ENCODE measurements at places on chromosomes 3 and 15.

- DNase-seq, result no peak
These were observed 40.6 kb downstream of the FOXB1 start for GRCh38 chr15:60044636-60045270.

DNA sequence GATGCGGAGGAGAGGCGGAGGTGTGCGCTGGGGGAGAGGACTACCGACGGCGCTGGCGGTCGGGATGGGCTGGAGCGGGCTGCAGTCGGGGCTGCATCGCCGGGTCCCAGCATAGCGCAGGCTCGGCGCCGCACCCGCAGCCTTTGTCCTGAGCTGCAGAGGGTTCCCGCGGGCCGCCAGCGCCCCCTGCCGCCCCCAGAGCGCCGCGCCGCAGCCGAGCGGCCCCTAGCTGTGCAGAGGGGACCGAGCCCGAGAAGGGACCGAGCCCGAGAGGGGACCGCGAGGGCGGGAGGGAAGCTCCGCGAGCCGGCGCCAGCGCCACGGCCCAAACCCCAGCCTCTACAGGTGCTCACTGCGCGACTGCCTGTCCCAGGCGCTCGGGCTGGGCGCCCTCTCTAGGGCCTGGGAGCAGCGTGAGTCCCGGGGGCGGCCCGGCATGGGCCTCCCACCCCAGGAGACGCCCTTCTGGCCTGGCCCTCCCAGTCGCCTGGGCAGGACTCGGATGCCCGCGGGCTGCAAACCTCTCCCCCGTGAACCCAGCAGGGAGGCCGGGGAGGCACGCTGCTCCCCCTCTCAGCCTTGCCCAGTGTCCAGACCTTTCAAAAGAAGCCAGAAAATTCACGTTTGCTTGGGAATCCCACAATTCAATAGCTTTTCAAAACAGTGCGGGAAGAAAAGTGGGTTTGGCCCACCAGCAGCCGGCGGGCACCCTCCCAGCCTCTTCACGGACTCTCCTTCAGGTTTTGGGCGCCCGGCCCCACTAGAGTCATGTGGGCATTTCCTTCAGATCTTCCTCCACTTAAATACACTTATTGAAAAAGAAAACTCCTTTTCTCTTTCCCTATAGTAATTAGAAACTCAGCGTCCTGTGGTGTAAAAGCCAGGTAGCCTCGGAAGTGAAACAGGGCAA is 134.7 kb downstream of the TPRA1 start:
- peak; percentile 64 for DNase-seq

DNA sequence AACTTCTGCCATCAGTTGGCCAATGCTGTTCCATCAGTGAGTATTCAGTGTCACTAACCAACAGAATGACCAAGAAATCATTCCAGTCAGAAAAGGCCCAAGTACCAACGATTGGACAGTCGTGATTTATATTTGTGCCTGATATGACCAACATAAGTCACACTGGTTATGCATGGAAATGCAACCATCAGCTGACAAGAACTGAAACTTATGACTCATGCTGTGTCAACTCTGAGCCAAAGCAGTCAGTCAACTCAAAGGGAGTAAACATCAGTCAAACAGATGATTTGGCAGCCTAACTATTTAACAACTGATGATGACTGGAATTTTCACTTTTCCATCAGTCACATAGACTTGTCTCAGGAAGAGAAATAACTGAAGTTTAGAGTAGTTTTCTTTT is 142.4 kb downstream of the ANXA2 start:
- peak; percentile 42 for DNase-seq

DNA sequence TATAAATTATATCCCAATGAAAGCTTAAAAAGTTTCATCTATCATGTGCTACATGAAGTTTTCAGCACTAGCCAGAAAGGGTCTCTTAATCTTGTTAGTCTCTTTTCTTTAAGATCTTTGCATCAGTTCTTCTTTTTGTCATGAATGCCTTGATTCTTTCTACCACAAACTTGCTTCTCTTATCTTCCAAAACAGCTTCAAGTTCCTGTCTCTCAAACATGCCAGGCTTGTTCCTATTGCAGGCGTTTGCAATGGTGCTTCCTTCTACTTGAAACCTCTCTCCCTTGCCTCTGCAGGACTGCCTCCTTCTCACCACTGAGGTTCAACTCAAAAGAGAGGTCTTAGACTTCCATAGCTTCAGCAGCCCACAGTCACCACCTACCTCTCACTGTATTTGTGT is 104.3 kb upstream of the FRMD4B start:
- DNase-seq, result no peak

- no peak for DNase-seq
These were observed 38.4 kb upstream of the GOLGA8J start for GRCh38 chr15:30044377-30044776.

DNA sequence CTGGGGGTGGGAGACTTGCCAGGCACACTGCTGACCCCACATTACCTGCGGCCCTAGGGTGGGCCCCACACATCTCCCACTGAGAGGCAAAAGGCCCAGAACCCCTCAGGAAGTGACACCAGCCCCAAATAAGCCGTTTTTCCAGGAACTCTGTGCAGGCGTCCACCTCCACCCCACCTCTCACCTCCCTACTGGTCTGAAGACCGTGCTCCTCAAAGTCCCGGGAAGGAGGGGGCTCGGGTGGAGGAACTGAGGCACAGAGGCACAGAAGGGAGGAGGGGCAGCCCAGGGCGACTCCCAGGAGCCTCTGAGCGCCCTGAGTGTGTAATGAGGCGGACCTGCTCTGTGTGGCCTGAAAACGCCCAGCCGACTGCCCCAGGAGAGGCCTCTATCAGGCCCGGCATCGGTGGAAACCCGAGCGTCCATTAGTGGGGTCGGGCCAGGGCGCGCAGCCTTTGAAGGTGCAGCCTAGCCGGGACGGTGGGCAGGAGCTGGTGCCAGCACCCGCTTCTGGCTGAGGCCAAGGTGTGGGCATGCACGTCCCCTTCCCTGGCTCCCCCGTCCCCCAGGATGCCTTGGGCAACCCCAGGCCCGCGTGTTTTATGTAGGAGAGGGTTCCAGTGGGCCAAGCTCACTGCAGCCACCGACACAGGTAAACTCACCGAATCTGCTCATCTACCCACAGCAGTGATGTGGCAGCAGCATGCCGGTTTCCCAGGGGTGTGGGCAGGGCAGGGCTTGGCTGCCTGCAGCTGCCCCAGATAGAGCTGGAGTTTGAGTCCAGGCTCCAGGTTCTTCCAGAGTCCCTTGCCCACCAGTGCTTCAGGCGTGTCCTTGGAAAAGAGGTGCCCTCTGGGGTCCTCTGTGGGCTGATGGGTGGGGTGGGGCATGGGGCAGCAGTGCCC is 55.8 kb downstream of the DNAJB8 start:
- no peak for DNase-seq

DNA sequence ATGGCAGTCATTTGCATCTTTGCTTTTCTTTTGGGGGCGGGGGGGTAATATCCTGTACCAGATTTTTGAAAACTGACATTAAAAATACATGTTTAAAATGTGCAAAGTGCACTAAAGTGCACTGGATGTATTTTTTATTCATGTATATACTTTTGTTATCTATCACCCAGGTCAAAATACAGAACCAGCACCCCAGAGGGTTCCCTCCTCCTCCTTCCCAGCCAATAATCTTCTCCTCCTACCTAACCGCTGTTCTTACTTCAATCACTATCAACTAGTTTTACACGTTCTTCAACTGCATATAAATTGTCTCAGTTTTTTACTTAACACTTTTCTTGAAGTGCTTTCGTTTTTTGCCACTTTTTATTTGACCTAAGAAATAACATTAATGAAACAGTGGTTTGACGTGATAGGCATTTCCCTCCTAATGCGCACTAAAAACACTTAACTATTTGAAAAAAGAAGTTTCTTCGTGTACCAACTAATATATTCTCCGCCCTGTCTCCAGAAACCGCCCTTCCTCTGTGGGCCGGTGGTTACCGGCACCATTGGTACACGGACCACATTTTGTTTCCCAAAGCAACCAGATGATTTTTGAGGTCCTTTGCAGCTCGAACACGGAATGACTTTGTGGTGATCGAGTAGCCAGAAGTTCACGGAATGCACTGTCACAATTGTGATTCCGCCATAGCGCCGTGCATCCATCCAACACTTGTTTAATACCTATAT is 836 bp upstream of the AKAP13 start:
- peak; percentile 19 for DNase-seq

DNA sequence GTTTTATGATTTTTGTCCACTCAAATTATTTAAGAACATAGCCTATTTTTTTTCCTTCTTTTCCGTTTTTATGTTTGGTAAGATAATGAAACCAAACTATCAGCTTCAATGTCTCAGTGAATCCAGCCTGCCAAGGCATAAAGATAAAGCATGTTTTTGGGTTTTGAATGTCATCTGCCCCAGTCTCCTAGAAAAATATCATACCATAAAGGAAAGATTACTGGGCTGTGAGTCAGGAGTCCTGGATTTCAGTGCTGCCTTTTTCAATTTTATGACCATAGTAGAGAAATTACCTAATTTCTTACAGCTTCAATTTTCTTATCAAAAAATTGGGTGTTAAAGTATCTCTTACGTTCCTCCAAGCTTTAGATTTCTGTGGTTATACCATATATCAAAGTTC is 87.5 kb downstream of the GAP43 start:
- DNase-seq, result peak; percentile 75

DNA sequence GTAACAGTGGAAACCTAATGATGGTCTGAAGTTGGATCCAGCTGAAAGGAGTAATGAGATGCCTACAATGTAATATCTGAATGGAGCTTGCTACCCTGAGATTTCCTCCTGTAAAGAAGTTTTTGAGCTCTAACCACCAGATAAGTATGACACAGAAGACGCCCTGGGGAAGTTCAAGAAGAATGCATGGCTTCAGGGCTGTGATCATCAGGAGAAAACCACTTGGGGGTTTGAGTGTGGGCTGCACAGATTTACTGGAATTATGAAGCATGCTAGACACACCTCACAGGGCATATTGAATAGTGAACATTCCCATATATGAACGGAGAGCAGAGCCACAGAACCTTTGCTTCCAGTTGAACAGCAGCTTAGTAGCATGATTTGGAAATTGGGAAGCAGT is 10.6 kb upstream of the CCDC80 start:
- peak; percentile 98 for DNase-seq

GRCh38 chr15:89057506-89058133 is 30.6 kb upstream of the ABHD2 start:
- peak; percentile 69 for DNase-seq

DNA sequence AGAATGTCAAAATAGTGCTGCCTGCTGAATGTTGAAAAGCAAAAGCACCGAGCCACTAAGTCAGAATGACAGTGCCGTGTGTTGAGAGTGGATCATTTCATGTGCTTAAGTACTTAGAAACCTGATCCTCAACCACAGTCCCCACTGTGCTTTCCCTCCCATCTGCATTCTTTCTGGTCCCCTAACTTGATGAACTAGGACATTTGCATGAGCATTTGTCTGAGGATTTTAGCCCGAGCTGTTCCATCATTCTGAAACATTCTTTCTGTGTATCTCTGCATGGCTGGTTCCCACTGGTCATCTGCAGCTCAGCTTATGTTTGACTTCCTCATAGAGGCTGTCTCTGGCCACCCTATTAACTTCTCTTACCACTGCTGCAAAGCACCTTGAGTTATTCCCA is 42.0 kb downstream of the SST start:
- DNase-seq, result no peak

GRCh38 chr15:72389231-72389630 is 8.9 kb upstream of the TMEM202 start:
- no peak for DNase-seq

DNA sequence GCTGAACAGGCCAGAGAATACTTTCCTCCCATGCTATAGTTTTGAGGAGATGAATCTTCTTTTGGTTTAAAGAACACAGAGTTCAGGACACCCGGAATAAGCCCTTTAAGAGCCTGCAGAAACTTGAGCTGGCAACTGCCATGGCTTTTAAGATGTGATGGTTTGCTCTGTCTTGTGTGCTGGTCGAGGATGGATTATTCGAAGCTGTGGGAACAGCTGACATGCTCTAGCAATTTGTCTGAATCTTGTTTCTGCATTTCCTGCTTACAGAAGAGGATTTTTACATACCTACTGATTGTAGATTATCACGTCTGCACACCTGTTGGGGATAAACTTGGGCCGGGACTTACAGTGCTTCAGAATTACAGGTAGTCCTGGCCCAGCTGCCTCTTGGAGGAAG is 396.9 kb downstream of the LRTM1 start:
- no peak for DNase-seq

GRCh38 chr3:138139691-138140090 is 7.5 kb upstream of the A4GNT start:
- DNase-seq, result no peak

DNA sequence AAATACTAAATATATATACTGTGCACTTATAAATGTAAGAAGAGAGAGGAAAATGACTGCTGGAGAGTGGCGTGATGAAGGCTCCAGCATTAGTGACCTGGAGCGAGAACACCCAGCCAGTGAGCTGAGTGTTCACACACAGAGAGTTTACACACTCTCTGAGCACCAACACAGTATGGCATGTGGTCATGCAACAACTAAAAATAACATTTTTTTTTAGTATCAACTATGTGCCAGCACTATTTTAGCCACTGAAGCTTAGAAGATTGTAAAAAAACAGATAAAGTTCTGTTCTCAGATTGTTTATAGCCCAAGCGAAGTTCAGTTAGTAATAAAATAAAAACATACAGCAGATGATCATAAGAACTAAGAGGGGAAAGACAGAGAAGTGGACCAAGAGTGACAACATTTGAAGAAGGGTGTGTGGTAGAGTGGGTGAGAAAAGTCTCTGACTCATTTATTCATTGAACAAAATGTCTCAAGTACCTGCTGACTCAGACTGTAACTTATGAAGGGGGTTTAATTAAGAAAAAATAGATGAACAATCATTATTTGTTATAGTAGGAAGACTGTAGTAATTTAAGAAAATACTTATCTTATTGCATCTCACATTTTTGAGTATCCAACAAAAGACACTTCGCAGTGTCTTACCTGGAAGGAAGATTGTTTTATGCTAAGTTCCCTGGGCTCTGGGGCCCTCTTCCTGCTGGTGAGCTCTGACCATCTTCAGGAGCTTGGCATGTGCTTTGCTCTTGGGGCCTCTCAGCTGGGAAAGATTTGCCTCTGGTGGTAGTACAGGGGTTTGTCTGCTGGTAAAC is 43.8 kb downstream of the GAP43 start:
- DNase-seq, result no peak

Data from fibroblast of skin of back (primary cell).